ENCODE measurements at places on chromosomes 12 and 14.

DNA sequence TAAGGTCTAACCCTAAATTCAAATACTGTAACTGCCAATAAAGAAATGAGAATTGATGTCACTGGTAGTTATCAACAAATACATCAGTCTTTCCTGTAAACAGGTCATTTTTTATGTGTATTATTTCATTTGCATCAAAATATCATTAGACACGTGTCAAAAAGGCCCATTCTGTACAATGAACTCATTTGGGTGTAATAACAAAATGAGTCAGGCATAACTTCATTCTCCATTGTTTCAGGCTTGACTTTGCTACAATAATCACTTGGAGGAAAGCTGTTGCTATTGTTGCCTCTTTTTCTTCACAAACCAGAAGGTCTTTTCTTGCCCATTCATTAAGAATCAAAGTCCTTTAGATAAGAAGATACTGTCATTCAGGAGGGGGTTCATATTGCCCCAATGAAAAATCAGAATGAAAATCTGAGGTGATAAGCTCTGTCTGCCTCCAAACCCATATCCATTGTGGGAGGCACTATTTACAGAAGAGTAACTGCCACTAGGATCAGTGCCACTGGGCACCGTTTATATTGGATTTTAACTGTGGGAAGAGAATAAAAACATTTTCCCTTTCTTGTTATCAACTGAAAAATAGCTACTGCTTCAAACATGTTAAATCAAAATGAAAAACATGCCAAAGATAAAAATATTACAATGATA is 10.1 kb downstream of the ENTPD5 start:
- no peak for DNase-seq

GRCh38 chr12:15962760-15963159 is 51.6 kb downstream of the DERA start:
- DNase-seq, result no peak

DNA sequence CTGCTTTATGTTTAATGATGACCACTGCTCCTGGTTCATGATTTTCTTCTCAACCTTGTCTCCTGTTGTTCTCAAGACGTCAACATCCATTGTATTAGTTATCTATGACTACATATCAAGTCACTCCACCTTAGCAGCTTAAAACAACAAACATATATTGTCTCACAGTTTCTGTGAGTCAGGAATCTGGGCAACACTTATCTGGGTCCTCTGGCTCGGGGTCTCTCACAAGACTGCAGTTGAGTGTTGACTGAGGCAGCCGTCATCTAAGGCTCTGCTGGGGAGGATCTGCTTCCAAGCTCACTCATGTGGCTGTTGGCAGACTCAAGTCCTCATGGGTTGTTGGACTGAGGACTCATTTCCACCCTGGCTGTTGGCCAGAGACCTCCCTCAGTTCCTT is 27.3 kb upstream of the FRS2 start:
- DNase-seq, result no peak

- no peak for DNase-seq
Observed at GRCh38 chr14:74400919-74401503, 25.0 kb downstream of the SYNDIG1L start.

DNA sequence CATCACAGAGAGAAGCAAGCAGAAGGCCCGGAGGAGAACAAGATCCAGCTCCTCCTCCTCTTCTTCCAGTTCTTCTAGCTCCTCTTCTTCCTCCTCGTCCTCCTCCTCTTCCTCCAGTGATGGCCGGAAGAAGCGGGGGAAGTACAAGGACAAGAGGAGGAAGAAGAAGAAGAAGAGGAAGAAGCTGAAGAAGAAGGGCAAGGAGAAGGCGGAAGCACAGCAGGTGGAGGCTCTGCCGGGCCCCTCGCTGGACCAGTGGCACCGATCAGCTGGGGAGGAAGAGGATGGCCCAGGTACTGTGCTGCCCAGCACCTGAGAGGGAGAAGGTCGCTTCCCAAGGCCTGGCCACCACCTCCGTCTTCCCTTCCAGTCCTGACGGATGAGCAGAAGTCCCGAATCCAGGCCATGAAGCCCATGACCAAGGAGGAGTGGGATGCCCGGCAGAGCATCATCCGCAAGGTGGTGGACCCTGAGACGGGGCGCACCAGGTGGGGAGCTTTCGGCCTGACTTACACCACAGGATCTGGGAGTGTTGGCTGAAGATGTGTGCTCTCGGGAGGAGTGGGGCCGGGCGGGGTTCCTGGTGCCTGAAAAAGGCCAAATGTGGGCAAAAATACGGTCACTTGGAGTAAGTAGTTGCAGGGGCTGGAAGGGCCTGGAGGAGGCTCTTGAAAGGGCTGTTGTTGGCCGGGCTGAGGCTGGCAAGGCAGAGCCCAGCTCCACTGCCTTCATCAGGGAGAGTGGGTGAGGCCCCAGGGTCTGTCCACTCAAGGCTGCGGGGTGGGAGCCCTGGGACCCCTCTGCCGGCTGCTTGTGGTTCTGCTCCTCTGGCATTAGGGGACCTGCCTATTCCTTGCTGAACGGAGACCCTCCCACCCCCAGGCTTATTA is 1.4 kb downstream of the ARL6IP4 start:
- no peak for DNase-seq

GRCh38 chr14:96754845-96755184 is 42.4 kb upstream of the VRK1 start:
- DNase-seq, result no peak

DNA sequence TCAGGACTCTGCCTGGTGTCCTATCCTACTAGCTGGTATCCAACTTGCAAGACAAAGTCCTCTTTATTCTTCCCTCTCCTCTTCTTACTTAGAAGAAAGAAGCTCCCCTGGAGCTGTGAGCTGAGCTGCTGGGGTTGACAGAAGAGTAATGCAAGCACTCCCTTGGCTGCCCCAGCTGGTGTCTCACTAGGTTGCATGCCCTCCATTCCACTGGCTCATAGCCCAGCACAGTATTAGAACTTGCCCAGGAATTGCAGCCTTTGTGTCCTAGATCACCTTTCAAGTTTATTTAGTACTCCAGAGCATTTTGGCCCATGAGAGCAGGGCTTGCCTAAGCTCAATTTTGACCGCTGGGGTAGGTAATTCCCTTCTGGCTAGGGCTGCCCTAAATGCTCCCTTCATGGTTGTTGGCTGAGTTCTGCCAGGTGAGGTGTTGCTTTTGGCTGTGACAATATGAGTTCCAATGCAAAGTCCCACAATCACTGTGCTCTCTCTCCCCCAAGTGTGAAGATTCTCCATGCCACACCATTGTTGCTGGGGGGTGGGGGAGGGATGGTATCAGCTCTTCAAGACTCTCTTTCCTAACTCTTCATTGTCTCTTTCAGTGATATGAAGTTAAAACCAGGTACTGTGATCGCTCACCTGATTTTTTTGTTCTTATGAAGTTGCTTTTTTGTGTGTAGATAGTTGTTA is 317.4 kb upstream of the DDHD1 start:
- no peak for DNase-seq

GRCh38 chr12:114401328-114402083 is 4.4 kb downstream of the TBX5 start:
- DNase-seq, result no peak

DNA sequence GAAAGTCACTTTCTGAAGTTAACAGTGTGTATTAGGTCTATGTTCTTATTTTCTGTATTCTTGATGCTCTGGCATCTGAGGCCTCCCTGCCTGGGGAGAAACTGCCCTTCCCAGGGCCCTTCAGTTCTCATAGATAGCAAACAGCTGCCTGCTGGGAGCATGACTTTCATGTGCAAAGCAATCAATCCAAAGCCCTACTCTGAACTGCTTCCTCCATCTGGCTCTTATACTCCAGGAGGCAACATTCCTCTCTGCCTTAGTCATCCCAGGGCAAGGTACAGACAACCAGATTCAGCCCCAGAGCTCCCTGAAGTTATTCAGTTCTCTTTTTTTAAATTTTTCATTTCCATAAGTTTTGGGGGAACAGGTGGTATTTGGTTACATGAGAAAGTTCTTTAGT is 41.7 kb upstream of the RIN3 start:
- DNase-seq, result no peak

DNA sequence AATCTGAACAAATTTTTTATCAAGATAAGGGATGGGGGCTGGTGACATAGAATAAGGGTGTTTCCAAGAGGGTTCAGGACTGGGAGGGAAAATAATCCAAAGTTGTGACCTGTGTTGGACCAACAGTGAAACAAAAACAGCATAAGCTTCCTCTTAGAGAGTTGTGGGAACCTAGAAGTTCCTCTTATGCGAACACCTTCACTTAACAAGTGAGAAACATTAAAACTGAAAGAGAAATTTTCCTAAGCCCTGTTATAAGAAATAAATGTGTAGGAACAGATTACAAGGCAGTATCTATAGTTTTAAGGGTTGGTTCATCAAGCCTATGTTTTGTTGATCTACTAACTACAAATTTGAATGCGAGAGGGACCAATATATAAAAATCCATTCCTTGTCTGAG is 58.4 kb downstream of the LLPH start:
- DNase-seq, result no peak

DNA sequence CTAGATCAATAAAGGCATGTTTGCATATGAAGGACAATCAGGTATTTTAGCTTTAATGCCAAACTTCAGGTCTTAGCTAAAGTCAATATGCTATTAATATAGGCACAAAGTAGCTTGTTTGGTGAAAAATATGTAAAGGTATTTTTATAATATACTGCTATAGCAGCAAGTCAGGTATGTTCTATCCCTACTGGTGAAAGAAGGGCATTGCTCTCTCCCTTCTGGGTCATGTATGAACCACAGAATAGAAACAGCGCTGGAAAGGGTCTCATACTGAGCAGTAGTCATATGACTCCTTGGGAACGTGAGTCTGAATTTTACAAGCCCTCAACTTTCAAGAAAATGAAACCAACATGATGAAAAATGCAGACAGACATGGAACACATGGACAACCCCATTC is 314.6 kb downstream of the GRIN2B start:
- no peak for DNase-seq

GRCh38 chr12:116123451-116124258 is 153.8 kb downstream of the MED13L start:
- peak; percentile 34 for DNase-seq

DNA sequence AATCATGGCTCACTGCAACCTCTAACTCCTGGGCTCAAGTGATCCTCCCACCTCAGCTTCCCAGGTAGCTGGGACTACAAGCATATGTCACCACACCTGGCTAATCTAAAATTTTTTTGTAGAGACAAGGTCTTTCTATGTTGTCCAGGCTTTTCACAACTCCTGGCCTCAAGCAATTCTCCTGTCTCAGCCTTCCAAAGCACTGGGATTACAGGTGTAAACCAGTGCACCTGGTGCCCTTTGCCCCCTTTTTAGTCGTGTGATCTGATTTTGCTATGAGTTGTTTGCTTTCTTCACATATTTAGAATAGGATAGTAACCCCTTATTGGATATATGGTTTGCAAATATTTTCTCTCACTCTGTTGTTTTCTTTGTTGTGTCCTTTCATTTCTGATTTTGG is 1.7 kb upstream of the RAD52 start:
- DNase-seq, result no peak

DNA sequence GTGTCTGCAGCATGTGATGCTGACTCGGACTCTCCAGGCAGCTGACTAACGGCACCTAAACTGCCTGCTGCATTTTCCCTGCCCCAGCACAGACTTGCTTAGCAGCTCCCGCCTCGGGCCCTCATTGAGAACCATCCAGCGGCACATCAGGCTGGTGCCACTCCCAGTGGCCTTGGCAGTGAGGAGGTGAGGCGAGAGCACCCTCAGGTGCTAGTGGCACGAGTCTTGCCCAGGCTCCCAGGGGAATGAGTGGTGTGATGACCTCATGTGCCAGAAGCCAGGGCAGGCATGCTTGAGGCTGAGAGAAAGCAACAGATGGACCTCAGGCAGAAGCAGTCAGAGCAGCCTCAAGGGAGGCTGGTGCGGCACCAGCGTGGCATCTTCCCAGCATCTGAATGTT is 60.2 kb downstream of the PRKCH start:
- DNase-seq, result no peak

DNA sequence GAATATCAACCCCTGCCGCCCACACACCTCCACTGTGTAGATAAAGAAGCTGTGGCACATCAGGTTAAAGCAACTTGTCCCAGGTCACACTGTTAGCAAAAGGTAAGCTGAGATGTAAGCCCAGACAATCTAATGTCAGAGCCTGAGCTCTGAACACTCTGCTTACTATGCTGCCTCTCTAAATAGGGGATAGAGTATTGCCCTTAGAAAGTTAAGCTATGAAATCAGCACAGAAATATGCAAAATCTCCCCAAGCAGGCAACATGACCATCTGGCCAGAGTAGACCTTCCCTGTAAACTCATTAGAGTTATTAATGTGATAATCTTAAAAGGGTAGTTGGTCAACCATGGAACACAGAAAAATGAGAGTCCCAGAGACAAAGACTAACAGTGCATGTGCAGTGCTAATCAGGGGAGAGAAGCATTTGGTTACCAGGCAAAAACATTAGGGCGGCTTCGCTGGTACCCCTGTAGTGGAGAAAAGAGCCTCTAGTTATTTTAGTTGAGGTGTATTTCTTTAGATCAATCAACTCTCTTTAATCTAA is 171.0 kb downstream of the BTG1 start:
- DNase-seq, result no peak

- no peak for DNase-seq
Observed at GRCh38 chr14:36275741-36276140, 44.7 kb downstream of the MBIP start.

DNA sequence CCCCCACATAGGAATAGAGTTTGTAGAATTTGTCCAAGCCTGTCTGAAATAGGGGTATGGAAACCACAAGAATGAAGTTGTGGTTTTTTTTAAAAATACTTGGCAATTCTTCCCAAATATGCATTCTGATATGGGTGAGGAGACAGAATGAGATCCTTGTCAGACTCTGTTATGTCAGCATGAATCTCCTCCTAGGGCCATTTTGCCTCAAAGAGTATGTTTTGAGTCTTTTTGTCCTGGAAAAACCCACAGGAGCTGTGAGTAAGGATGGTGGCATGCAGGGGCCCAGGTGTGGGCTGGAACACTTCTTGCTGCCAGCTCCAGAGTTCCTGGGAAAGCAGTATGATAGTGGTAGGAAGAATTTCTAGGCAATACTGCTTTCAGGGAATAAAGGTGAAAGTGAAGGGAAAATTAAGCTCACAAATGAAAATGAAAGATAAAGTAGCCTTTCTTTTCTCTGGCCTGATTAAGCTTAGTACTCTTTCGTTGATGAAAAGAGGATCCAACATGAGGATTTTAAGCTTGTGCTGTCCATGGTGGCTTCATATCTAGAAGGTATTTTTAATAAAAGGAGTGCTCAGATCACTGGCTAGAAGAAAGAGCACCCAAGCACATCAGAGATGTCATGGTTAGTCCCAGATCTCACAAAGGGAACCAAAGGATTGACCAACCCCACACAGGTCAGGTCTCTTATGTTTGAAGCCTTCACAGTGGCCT is 130.8 kb downstream of the LLPH start:
- no peak for DNase-seq

DNA sequence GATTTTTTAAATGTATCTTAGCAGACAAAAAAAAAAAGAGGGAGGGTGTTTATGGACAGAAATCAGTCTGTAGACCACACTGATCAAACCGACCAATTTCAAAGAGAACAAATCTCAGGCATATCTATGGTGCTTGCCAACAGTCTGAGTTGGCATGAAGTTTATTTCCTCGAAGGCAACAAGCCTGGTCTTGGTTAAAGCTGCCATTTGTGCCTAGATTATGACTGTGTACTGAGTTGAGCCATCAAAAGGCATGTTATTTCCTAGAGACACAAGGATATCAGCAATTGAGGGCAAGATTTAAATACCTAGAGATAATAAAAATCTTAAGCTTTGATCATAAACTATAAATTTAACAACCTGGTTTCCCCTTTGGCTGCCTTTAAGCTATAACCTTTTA is 119.2 kb downstream of the SLC2A13 start:
- DNase-seq, result no peak

Measured in NCI-H1930 (cell line).